ENCODE measurements at places on chromosomes 1 and 21.

- no peak for DNase-seq
These were observed 645.5 kb downstream of the ADGRL2 start for GRCh38 chr1:82446236-82446635.

DNA sequence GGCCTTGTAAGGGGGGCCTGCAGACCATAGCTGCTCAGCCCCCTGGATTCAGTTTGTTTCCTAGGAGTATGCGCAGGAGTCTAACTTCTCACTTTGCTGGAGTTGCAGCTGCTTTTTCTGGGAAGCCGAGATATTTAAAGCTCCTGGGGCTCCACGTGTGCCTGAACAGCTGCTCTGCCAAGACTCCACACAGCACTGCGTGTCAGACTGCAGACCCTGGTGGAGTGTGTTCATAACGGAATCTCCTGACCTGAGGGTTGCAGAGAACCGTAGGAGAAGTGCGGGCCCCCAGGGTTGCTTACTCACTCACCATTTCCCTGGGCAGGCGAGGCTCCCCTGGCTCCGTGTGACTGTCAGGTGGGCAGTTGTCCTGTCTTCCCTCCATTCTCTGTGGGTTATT lies 474.3 kb upstream of the TMPRSS15 start:
- no peak for DNase-seq

DNA sequence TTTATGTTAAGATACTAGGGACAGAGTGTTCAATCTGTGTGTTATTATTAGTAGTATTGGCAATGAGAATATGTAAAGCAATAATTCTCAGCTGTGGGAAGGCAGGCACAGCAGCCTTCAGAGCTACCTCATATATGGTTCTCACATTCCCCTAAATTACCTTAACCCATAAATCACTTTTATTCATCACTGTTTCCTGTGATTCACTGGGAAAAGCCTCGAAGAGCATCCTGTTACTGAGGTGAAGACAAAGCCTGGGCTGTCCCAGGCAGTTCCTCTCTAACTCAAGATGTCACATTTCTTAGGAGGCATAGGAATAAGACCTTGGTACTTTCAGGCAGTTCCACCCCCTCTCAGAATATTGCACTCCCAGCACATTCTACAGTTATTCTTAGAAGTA lies 965.7 kb downstream of the NCAM2 start:
- no peak for DNase-seq

DNA sequence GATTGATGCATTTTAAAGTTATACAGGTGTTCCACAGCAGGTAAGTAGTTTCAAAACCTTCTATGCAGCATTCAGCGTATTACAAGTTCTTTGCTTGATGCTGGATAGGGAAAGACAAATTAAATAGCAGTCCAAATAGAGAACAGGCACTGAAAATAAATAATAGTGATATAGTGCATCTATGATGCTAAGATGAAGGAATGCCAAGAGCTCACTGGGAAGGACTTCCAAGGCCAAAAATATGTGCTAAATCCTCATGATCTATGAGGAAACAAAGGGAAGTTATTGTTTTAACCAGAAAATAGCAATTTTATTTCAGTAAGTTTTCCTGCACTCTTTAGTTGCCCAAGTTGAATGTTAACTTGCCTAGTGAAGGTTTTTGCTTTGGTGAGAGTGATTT lies 127.8 kb upstream of the GREM2 start:
- DNase-seq, result no peak

DNA sequence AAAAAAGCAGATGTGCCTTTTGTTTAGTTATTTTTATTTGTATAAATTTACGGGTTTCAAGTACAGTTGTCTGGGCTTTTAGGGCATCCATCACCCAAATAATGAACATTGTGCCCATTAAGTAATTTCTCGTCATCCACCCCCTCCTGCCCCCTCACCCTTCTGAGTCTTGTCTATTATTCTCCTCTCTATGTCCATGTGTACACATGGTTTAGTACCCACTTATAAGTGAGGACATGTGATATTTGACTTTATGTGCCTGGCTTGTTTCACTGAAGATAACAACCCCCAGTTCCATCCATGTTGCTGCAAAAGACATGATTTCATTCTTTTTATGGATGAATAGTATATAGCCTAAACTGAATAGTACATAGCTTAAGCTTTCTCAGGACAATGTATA lies 189.2 kb downstream of the ZP4 start:
- DNase-seq, result no peak

DNA sequence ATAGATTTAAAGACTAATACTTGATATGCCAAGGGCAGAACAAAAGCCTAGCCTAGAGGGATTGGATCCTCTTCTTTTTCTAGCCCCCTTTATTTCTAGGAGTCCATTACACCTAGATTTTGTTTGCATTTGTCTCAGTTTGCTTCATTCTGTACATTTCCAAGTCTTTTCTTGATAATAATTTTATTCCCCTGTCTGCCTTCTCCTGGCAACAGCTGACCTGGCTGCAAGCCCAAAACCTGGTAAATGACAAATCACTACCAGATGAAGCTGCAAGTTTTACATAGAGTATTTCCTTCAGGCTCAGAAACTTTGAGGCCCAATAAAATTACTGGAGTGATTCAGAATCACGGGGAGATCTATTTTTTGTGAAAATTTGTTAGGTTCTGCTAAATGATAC lies 36.5 kb upstream of the LHX8 start:
- DNase-seq, result peak; percentile 2

GRCh38 chr1:227541796-227542152 lies 21.6 kb upstream of the ZNF678 start:
- DNase-seq, result no peak

- peak; percentile 62 for DNase-seq
These were observed 30.8 kb upstream of the PTGFRN start for GRCh38 chr1:116878804-116879477.

GRCh38 chr1:4837752-4838151 lies 183.3 kb downstream of the AJAP1 start:
- DNase-seq, result no peak

- DNase-seq, result no peak
These were observed 40.3 kb downstream of the HSF2BP start for GRCh38 chr21:43618940-43619339.

DNA sequence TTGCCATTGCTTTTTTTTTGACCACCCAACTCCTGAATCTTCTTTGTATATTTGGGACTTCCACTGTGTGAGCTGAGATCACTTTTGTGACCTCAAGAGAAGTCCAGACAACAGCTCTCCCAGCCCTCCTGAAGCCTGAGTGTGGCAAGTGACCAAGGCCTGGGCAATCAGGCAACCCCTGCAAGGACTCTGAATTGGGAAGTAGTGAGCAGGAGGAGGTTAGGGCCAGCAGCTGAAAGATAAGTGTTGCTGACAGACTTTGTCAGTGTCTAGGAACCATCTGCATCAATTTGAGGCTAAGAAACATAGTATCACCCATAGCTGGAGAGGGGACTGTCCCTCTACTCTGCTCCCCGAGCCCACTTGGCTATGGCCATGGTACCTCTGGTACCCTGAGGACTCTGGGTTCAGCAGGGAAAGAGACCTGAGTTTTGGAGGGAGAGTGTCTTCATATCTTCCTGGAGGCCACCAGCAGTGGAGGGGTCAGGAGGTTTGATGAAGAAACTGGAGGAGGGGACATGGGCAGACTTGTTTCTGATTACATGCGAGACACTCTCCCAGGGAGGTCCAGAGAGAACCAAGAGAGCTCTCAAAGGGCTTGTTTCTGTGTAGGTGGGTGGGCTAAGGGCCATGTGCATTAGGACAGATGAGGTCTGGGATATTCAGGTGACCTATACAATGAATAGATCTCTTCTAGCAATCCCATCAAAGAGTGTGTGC lies 147.0 kb upstream of the DNAH14 start:
- no peak for DNase-seq

DNA sequence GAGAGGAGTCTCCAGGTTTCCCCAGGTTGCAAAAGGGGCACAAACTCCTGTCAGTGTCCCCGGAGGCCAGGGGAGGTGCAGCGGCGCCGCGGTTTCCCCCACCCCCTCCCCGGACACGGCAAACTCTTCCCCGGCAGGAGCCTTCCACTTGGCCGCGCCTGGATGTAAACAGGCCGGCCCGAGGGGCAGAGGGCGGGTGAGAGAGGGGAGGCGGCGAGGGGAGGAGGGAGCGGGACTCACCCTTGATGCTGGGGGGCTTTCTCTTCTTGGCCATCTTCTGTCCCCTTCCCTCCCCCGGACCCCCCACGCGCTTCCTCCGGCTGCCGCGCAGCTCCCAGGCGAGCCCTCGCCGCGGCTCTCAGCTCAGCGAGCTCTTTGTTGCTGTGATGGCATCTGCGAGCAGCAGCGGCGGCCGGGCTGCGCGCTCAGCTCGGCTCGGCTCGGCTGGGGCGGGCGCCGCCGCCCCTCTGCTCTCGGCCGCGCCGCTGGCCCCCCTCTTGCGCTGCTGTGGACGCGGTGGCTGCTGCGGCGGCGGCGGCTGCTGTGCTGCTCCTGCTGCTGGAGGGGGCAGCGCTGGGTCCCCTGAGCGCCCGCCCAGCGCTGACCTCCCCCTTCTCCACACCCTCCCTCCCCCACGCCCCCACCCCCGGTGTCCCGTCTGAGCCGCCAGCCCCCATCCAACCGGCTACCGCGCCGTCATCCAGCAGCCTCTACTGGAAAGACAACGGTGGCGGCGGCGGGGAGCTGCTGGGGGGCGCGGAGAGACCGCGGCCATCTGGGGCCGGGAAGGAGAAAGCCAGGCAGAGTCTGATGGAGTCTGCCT lies 4.9 kb upstream of the SLC44A5 start:
- DNase-seq, result peak; percentile 44

GRCh38 chr1:15678578-15678977 lies 5.5 kb upstream of the PLEKHM2 start:
- DNase-seq, result no peak

- DNase-seq, result no peak
These were observed 13.1 kb downstream of the ICMT start for GRCh38 chr1:6222636-6223035.

Data from NCI-H1105 (cell line).